ENCODE measurements at places on chromosomes 12 and 14. TPM values are rescaled to one million over a fixed set of nuclear protein-coding genes. Genes with fewer than 3 reads are reported as not detected.

GRCh38 chr14:75558440-75558839, 20.0 kb upstream of the FLVCR2 start:
- H3K27me3 ChIP-seq: no peaks in the 10 kb centered on the region
- DNase-seq: no peak
- H3K27ac ChIP-seq: peak overlapping the region; percentile 60
- peaks cover 62% of the 10 kb centered on the region for H3K4me1 ChIP-seq
- H3K4me3 ChIP-seq: no peak overlapping the region

DNA sequence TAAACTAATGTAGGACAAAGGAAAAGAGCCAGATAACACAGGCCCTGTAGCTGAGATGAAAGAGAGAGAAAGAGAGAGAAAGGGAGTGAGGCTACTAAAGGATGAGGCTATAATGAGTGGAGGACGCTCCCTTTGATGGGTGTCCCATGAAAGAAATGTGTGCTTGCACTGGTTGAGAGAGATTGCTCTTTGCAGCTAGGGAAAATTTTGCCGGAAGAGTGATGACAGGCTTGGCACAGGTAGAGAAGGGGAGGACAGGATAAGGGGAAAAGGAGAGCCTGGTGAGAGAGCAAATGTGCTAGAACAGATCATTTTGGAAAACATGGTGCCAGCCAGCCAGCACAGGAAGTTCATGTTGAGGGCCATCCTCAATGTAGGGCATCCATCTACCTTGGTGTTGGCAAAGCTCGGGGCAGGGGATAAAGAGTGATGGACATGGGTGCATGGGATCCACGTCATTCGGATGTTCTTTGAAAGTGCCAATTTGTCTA, 248.6 kb downstream of the BTG1 start:
- peaks cover 17% of the 10 kb centered on the region for H3K4me1 ChIP-seq
- DNase-seq: no peak
- H3K27ac ChIP-seq: no peak overlapping the region
- peaks cover 2% of the 10 kb centered on the region for H3K36me3 ChIP-seq

DNA sequence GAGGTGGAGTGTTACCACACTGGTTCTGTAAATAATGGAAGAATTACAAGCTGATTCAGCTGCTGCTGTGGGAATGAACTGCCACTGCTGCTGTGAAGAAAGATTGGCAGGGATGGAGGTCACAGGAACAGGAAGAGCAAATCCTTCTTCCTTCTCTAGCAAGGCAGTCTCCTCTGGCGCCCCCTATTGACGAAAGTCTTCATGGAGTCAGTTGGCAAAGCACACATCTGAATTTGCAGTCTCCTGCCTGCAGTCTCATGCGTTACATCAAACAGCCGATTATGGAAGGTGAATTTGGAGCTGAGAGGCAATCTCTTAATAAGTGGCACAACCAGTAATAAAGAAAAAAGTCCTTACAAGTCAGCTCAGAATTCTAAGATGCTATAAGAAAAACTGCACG, 106.0 kb upstream of the TMTC1 start:
- no peak overlapping the region for H3K27ac ChIP-seq
- H3K4me1 ChIP-seq: no peaks in the 10 kb centered on the region
- H3K4me3 ChIP-seq: no peak overlapping the region
- no peaks in the 10 kb centered on the region for H3K27me3 ChIP-seq
- DNase-seq: peak; percentile 52

GRCh38 chr12:42299392-42300308, 26.2 kb downstream of the ZCRB1 start:
- no peaks in the 10 kb centered on the region for H3K27me3 ChIP-seq
- no peaks in the 10 kb centered on the region for H3K36me3 ChIP-seq
- H3K4me3 ChIP-seq: no peak overlapping the region
- DNase-seq: peak; percentile 91

- no peak for DNase-seq
- H3K4me1 ChIP-seq: peaks cover 3% of the 10 kb centered on the region
- no peaks in the 10 kb centered on the region for H3K27me3 ChIP-seq
- H3K4me3 ChIP-seq: no peak overlapping the region
These were observed 97.0 kb downstream of the DPF3 start for GRCh38 chr14:72796935-72797334.

DNA sequence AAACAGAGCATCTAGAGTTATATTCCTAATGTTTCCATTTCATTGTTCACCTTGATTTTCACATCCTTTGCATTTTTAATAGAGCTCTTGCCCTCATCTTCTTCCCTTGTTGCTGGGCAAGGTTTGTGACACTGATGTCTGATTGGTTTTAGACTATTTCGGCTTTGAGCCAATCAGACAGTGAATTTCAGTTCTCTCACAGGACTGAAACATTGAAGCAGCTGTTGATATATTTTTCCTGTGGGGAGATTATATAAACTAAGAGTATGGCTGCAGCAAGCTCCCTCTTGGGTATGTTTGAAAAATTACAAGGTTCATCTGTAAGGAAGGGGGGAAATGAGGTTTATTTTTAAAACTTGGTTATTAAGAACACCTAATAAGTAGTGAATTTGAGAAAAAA, 51.2 kb downstream of the ATF7IP start:
- H3K27ac ChIP-seq: peak overlapping the region; percentile 74
- H3K4me1 ChIP-seq: peaks cover 60% of the 10 kb centered on the region
- peak overlapping the region; percentile 38 for H3K4me3 ChIP-seq
- peaks cover 21% of the 10 kb centered on the region for H3K36me3 ChIP-seq

DNA sequence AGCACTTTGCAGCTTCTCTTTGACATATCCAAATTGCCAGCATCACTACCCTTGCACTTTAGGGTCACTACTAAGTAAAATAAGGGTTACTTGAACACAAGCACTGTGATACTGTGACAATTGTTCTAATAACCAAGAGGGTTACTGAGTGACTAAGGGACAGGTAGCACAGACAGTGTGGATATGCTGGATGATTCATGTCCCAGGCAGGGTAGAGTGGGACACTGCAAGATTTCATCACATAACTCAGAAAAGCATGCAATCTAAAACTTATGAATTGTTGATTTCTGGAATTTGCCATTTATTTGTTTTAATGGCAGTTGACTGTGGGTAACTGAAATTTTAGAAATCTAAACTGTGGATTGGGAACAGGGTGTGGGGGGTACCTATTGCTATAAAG, 218.8 kb downstream of the KITLG start:
- H3K4me1 ChIP-seq: no peaks in the 10 kb centered on the region
- H3K4me3 ChIP-seq: no peak overlapping the region
- H3K27ac ChIP-seq: no peak overlapping the region
- no peaks in the 10 kb centered on the region for H3K36me3 ChIP-seq
- H3K27me3 ChIP-seq: no peaks in the 10 kb centered on the region

DNA sequence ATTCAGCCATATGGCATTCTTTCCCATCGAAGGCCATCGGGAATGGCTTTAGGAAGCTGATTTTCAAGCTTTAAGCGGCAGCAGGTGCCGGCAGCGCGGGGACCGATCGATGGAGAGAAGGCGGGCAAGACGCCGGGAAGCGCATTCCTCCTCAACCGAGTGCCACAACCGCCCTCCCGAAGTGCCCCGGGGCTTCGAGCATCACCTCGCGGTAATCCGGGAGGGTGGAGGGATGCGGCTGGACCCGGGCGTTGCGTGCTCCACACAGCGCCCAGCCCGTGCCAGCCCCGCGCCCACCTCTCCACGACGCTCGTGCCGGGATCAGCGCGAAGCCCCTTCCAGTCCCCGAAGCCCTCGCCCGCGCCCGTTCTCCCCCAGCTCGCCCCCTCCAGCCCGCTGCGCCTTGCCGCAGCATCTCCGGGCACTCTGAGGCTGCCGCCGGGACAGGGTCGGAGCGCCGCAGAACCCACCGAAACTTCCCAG, 3.2 kb downstream of the USP44 start:
- peak overlapping the region; percentile 80 for H3K27ac ChIP-seq
- H3K27me3 ChIP-seq: no peaks in the 10 kb centered on the region
- H3K36me3 ChIP-seq: peaks cover 5% of the 10 kb centered on the region
- DNase-seq: peak; percentile 60

DNA sequence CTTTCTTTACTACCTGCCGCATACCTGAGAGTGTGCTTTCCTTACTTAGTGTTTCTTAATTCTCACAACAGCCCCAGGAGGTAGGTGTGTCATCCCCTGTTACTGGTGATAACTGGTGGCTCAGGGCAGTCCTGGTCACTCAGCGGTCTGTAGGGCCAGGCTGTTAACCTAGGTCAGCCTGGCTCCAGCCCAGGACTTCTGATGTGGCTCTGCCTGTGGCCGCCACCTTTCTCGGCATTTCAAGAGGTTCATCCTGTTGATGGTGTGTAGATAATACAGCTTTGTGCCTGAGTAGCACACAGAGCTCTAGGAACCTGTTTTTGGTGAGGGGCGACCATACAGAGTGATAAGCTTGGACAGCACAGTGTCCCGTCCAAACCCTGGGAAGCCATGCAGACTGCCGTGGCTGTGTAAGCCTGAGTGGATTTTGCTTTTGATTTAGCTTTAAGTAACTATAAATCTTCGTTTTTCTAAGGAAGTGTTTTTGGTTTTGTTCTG, 11.9 kb upstream of the DNAH10 start:
- H3K27me3 ChIP-seq: no peaks in the 10 kb centered on the region
- no peak overlapping the region for H3K27ac ChIP-seq
- peaks cover 35% of the 10 kb centered on the region for H3K36me3 ChIP-seq
- H3K4me1 ChIP-seq: peaks cover 12% of the 10 kb centered on the region

- no peak overlapping the region for H3K27ac ChIP-seq
- peaks cover 36% of the 10 kb centered on the region for H3K36me3 ChIP-seq
- H3K4me1 ChIP-seq: peaks cover 6% of the 10 kb centered on the region
- no peak overlapping the region for H3K4me3 ChIP-seq
These were observed 23.3 kb downstream of the RAB35 start for GRCh38 chr12:120093336-120093591.

DNA sequence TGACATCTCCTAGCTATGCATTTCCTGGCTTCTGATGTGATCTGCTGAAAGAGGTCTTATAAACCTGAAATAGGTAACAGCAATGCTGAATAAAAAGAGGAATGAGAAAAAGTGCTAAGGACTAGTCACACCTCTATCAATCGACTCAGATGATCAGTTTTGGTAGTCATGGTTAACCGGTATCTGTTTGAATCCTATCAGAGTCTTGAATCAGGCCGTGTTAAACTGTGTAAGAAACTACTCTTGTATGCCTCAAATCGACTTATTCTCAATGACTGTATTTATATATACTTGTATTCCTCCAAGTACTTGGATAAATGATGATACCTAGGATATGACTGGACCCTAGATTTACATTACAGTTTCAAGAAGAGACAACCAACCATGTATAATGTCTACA, 10.8 kb upstream of the ISM2 start:
- no peak overlapping the region for H3K27ac ChIP-seq
- no peaks in the 10 kb centered on the region for H3K27me3 ChIP-seq
- no peaks in the 10 kb centered on the region for H3K4me1 ChIP-seq

DNA sequence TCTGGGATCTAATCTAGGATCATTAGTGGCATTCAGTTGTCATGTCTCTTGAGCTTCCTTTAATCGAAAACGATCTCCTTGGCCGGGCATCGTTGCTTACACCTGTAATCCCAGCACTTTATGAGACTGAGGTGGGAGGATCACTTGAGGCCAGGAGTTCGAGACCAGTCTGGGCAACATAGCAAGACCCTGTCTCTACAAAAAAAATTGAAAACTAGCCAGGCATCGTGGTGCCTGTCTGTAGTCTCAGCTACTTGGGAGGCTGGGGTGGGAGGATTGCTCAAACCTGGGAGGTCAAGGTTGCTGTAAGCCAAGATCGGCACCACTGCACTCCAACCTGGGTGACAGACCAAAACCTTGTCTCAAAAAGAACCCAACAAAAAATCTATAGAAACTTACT, 9.0 kb downstream of the PUS1 start:
- no peaks in the 10 kb centered on the region for H3K27me3 ChIP-seq
- H3K36me3 ChIP-seq: peaks cover 42% of the 10 kb centered on the region
- H3K4me3 ChIP-seq: no peak overlapping the region
- no peak overlapping the region for H3K27ac ChIP-seq

- H3K4me1 ChIP-seq: no peaks in the 10 kb centered on the region
- peaks cover 2% of the 10 kb centered on the region for H3K36me3 ChIP-seq
- H3K4me3 ChIP-seq: no peak overlapping the region
- no peak overlapping the region for H3K27ac ChIP-seq
- DNase-seq: no peak
- H3K27me3 ChIP-seq: no peaks in the 10 kb centered on the region
These were observed 19.8 kb upstream of the PZP start for GRCh38 chr12:9227950-9228349.

DNA sequence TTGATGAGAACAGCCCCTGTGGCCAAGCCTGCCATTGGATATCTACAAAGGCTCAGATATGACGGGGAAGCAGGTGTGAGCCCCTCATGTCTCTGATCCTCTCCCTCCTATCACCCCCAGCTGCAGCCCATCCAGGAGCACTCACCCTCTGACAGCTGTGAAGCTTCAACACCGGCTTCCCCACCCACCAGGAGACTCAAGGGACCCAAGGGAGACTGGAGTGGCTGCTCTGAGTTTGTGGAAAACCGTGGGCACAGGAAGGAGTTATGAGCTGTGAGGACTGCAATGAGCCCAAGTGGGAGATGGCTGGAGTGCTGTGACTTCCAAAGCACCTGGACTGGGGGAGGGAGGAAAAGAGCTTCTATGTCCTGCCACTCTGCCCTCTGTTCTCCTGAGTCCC, 7.9 kb downstream of the IFI27L2 start:
- DNase-seq: no peak
- H3K4me3 ChIP-seq: no peak overlapping the region
- H3K36me3 ChIP-seq: no peaks in the 10 kb centered on the region
- H3K4me1 ChIP-seq: no peaks in the 10 kb centered on the region
- no peak overlapping the region for H3K27ac ChIP-seq

- DNase-seq: no peak
- no peaks in the 10 kb centered on the region for H3K4me1 ChIP-seq
- no peak overlapping the region for H3K27ac ChIP-seq
These were observed 162.1 kb upstream of the VASH1 start for GRCh38 chr14:76599141-76599540.

GRCh38 chr14:75428230-75429104, 645 bp downstream of the JDP2 start:
- peak overlapping the region; percentile 73 for H3K4me3 ChIP-seq
- DNase-seq: peak; percentile 31
- peaks cover 17% of the 10 kb centered on the region for H3K4me1 ChIP-seq
- peaks cover 15% of the 10 kb centered on the region for H3K27me3 ChIP-seq

DNA sequence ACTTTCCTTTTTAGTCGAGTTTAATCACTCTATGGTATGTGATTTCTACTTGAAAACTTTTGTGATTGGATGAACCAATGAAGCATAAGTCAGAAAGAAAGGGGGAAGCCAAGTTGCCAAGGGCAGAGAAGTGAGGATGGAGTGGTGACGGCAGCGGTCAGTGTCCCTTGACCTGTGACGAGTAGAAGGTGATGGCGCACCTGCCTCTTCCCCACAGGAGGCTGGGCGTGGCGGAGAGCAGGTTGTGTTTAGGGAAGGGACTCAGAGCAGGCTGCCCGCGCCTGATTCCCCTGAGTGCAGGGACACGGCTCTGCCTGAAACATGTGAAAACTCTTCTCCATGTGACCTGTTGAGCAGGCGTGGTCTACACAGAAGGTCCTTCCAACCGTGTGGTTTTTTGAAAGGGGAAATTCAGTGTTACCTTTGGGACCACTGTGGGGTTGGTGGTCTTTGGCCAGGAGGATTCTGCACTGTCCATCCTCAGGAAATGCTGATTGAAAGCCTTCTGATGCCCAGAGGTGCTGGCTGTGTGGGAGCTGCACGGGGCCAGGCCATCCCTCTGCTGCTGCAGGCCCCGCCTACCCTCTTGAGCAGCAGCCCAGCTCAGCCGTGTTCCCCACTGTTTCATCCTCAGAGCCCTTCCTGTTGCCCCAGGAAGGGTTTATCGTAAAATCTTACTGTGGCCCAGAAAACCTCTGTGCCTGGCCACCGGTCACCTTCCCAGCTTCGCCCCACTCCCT, 23.5 kb upstream of the AMN start:
- peaks cover 56% of the 10 kb centered on the region for H3K36me3 ChIP-seq
- no peak for DNase-seq
- no peak overlapping the region for H3K4me3 ChIP-seq
- H3K27me3 ChIP-seq: no peaks in the 10 kb centered on the region

SPRING1 gene
- 16.9 TPM for total RNA-seq

DLGAP5 gene
- 120 TPM for total RNA-seq

MRPS35 gene
- 53.1 TPM for total RNA-seq

PIWIL1 gene
- not detected for total RNA-seq

GTF2H3 gene
- total RNA-seq: 56.6 TPM

SDR9C7 gene
- not detected for total RNA-seq

All from activated naive CD4-positive, alpha-beta T cell treated with anti-CD3 and anti-CD28 coated beads for 36 hours (primary cell).